ENCODE measurements at places on chromosomes 4 and X.

GRCh38 chrX:132743086-132743485 lies 215.3 kb downstream of the HS6ST2 start:
- H3K4me3 ChIP-seq: no peak overlapping the region
- no peaks in the 10 kb centered on the region for H3K4me1 ChIP-seq
- no peak overlapping the region for H3K27ac ChIP-seq
- no peaks in the 10 kb centered on the region for H3K36me3 ChIP-seq
- H3K27me3 ChIP-seq: no peaks in the 10 kb centered on the region

DNA sequence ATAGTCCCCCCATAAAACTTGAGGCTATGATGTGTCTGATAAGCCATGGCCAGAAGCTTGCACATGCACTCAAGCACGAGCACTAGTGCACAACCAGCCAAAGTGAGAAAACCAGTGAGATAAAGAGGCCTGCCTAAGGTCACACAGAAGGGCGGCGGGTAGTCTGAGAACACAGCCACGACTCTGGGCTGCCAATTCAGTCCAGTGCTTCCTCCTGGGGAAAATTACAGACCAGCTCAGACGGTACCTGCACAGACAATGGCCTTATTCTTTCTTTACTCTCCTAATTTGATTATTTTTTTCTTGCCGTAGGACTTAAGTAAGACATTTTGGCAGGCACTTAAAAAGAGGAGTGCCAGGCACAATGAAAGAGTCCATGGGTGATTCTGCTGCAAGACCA lies 533.2 kb upstream of the FAT1 start:
- H3K27me3 ChIP-seq: no peaks in the 10 kb centered on the region
- H3K27ac ChIP-seq: no peak overlapping the region
- no peaks in the 10 kb centered on the region for H3K4me1 ChIP-seq
- DNase-seq: no peak
- H3K4me3 ChIP-seq: no peak overlapping the region

DNA sequence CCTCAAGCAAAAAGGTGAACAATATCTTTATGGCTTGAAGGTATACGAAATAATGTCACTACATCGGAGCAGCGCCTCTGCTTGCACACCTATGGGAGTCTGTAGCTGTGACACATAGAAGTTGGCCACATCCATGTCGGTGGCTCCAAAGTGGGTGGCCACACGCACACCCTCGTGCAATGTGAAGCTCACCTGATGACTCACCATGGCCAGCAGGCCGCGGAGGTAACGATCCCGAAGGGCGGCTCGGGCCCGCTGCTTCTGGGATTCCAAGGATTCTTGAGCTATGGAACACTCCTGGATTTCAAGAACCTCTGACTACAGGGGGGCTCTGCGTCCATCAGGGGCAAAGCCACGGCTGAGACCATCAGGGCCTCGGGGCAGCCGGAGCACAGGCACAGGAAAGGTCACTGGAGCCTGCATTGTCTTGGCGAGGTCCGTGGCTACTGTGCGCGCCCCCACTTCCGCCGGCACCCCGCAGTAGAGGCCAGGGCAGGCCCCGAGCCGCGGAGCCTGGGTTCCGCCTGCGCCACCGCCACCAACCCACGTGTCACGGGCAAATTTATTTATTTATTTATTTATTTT lies 25.2 kb downstream of the NYX start:
- H3K4me3 ChIP-seq: no peak overlapping the region
- no peaks in the 10 kb centered on the region for H3K27me3 ChIP-seq
- no peaks in the 10 kb centered on the region for H3K36me3 ChIP-seq
- H3K27ac ChIP-seq: no peak overlapping the region

DNA sequence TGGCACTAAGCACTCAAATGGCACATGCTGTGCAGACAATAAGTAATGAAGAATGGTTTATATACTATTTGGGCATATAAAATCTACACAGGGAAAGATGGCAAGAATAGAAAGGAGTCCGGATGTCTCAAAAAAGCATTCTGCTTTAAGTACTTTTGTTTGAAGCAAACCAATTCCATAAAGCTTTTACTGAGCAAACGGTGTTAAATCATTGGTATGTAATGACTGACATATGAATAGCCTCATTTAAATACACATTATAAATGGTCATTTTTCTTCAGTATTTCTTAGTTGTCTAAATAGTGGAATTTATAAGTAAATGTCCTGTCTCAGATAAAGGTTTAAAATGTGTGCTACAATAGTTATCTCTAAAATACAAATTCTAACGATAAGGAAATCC lies 6.0 kb downstream of the FBXO8 start:
- H3K4me1 ChIP-seq: peaks cover 43% of the 10 kb centered on the region
- peaks cover 17% of the 10 kb centered on the region for H3K36me3 ChIP-seq
- H3K27ac ChIP-seq: no peak overlapping the region

DNA sequence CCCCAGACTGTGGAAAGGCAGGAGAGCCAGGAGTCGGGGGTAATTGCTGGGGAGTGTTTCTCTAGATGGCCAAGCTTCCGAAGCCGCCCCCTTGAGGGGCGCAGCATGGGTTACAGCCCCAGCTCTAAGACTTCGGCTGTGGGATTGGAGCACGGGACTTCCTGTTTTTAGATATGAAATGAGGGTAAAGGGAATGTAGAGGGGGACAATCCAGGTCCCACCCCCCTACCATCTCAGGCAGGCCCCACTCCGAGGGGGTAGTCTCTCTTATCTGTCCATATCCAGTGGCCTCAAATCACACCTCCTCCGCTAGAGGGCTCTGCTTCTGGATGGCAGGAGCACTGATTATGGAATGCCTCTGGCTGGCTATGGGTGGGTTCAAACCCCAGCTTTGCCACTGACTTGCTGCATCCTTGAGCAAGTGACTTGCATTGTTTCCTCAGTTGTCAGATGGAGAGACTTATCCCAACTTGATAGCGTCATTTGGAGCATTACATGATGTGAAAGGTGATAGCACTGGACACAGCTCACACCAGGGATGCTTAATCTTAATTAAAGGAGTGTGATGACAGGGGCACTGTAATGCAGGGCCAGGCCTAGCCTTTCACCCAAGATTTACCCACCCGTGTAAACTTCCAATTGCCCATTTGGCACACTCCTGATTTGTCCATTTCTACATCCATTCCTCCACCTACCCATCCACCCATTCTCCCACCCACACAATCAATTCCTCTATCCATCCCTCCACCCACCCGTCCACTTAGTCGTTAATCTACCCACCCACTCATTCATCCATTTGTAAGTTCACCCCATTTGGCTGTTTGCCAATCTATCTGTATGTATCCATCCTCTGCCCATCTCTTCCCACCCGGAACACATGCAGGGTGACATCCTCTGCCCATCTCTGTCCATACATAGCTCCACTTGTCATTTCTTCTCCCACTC lies 848 bp upstream of the KCND1 start:
- H3K4me1 ChIP-seq: peaks cover 13% of the 10 kb centered on the region
- H3K4me3 ChIP-seq: peak overlapping the region; percentile 57
- no peaks in the 10 kb centered on the region for H3K27me3 ChIP-seq
- peaks cover 25% of the 10 kb centered on the region for H3K36me3 ChIP-seq

GRCh38 chr4:39812500-39812899 lies 114.6 kb downstream of the UBE2K start:
- H3K36me3 ChIP-seq: no peaks in the 10 kb centered on the region
- no peaks in the 10 kb centered on the region for H3K27me3 ChIP-seq
- no peak for DNase-seq
- no peak overlapping the region for H3K4me3 ChIP-seq
- H3K4me1 ChIP-seq: no peaks in the 10 kb centered on the region

DNA sequence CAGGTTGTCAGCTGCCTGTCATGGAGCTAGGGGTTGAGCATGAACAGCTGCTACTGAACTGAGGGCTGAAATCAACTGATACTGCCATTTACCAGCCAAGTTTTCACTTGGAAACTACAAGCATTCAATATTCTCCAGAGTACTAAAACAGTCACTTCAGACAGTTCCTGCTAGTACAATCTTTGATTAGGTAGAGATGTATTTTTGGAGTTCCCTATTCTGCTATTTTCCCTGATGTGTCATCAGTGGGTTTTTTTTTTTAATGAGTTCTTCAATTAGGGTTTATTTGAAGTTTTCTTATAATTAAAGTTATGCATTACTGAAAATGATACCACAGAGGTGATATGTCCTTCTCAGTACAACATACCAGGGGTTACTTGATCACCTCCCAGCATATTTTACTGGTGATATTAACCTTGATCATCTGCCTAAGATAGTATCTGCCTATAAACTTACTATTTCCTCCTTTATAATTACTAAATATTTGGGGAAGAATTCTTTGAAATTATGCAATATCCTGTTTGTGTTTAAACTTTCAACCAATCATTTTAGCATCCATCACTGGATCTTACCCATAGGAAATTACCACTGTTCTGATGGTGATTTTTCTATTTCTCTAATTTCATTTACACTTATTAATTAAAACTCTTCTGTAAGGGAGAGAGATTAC lies 13.6 kb downstream of the PDCL2 start:
- H3K4me1 ChIP-seq: no peaks in the 10 kb centered on the region
- no peak for DNase-seq

- no peak for DNase-seq
- H3K27me3 ChIP-seq: peaks cover 5% of the 10 kb centered on the region
- H3K4me3 ChIP-seq: no peak overlapping the region
- H3K4me1 ChIP-seq: no peaks in the 10 kb centered on the region
- H3K27ac ChIP-seq: no peak overlapping the region
These were observed 9.6 kb upstream of the SLC25A14 start for GRCh38 chrX:130330146-130330545.

- no peaks in the 10 kb centered on the region for H3K36me3 ChIP-seq
- DNase-seq: no peak
- no peak overlapping the region for H3K27ac ChIP-seq
- no peak overlapping the region for H3K4me3 ChIP-seq
These were observed 15.3 kb downstream of the TMEM271 start for GRCh38 chr4:560731-561291.

- no peak for DNase-seq
- no peaks in the 10 kb centered on the region for H3K27me3 ChIP-seq
- no peaks in the 10 kb centered on the region for H3K4me1 ChIP-seq
- H3K4me3 ChIP-seq: no peak overlapping the region
- no peaks in the 10 kb centered on the region for H3K36me3 ChIP-seq
These were observed 315.3 kb upstream of the FGF13 start for GRCh38 chrX:139026811-139027210.

DNA sequence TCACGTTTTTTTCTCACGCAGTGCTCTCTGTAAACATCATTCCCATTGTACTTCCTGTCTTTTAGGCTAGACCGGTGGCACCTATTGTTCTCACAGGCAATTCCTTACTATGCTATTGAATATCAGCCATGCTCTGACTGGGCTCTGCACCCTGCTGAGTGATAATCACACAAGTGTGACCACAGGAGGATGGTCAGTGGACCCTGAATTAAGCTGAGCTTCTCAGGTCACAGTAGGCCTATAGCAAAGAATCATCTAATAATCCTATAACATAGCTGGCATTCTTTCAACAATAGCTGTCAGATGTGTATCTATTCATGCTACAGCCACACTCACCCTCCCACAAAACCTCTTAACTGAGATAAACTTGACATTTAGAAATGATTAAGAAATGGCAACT lies 2399.8 kb upstream of the TENM3 start:
- H3K4me1 ChIP-seq: no peaks in the 10 kb centered on the region
- no peaks in the 10 kb centered on the region for H3K27me3 ChIP-seq
- no peaks in the 10 kb centered on the region for H3K36me3 ChIP-seq
- H3K4me3 ChIP-seq: no peak overlapping the region
- no peak for DNase-seq
- no peak overlapping the region for H3K27ac ChIP-seq
